ENCODE measurements at places on chromosomes 7 and 10. TPM values are rescaled to one million over a fixed set of nuclear protein-coding genes. Genes with fewer than 3 reads are reported as not detected.

GRCh38 chr10:90937645-90938258, 16.9 kb upstream of the ANKRD1 start:
- H3K36me3 ChIP-seq: no peaks in the 10 kb centered on the region
- no peak overlapping the region for H3K27ac ChIP-seq
- H3K4me1 ChIP-seq: no peaks in the 10 kb centered on the region
- no peak for DNase-seq

GRCh38 chr10:43238462-43238861, 28.4 kb downstream of the RASGEF1A start:
- no peak for DNase-seq
- H3K27me3 ChIP-seq: no peaks in the 10 kb centered on the region
- no peaks in the 10 kb centered on the region for H3K36me3 ChIP-seq

CYP3A5 gene
- 1.2 TPM for total RNA-seq

LBX1 gene
- total RNA-seq: not detected

ITGB8 gene
- 14.0 TPM for total RNA-seq

SHOC2 gene
- total RNA-seq: 62.2 TPM

GRCh38 chr7:115132096-115132495, 210.2 kb downstream of the MDFIC start:
- no peaks in the 10 kb centered on the region for H3K27me3 ChIP-seq
- no peak overlapping the region for H3K4me3 ChIP-seq
- no peaks in the 10 kb centered on the region for H3K36me3 ChIP-seq
- H3K27ac ChIP-seq: no peak overlapping the region
- no peak for DNase-seq

DNA sequence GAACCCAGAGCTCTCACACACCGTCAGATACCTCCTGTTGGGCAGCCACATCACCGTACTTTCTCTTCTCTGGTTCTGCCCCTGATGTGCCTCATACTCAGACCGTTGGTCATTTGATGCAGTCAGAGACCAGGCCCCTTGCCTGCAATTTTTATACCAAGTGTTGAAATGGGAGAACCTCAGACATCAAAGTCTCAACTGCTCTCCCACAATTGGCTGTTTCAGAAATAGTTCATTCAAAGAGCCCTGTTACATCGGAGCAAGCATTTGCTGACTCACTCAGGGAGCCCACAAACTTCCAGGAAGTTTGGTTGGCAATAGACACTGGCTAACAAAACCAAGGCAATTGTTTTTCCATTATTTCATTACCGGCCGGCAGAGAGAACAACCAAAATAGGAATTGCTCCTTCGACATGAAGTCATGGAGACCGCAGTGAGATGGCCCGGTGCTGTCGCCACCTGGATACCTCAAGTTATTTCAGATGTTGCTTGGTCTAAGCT, 33.5 kb upstream of the ADAM12 start:
- H3K4me3 ChIP-seq: no peak overlapping the region
- DNase-seq: no peak
- no peaks in the 10 kb centered on the region for H3K4me1 ChIP-seq

DNA sequence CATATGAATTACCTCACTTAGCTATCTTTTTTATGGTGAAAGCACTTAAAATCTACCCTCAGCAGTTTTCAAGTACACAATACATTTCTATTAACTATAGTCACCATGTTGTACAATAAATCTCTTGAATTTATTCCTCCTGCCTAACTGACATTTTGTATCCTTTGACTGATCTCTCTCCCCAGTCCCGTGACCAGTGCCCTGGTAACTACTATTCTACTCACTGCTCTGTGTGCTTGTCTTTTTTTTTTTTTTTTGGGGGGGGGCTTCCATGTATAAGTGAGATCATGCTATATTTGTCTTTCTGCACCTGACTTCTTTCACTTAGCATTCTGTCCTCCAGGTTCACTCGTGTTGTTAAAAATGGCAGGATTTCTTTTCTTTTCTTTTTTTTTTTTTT, 11.4 kb upstream of the GAD2 start:
- no peaks in the 10 kb centered on the region for H3K36me3 ChIP-seq
- H3K4me1 ChIP-seq: no peaks in the 10 kb centered on the region
- no peak overlapping the region for H3K4me3 ChIP-seq
- H3K27ac ChIP-seq: no peak overlapping the region
- no peaks in the 10 kb centered on the region for H3K27me3 ChIP-seq

ADAM8 gene
- 2.9 TPM for total RNA-seq

DNA sequence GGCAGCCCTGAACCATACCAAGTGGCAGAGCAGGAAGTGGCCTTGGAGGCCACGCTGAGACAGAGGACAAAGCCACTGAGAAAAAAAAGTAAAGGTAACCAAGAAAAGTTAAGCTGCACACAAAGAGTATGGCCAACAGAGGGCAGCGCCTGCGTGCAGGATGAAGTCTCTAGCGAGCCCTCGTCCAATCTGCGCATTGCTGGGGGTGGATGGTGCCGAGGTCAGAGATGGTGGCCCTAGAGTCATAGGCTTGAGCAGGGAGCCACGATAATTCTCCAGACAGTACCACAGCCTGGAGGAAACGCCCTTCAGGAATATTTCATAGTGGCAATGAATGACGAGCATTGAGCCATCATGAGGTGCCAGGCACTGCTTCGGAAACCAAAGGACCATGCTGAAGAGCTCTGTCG, 9.7 kb downstream of the ATP6V0E2 start:
- no peaks in the 10 kb centered on the region for H3K36me3 ChIP-seq
- peaks cover 17% of the 10 kb centered on the region for H3K4me1 ChIP-seq
- H3K27me3 ChIP-seq: no peaks in the 10 kb centered on the region
- no peak overlapping the region for H3K4me3 ChIP-seq
- H3K27ac ChIP-seq: no peak overlapping the region

Measured in thyroid gland (tissue), 4 donors.